ENCODE measurements at places on chromosomes 6 and 20.

DNA sequence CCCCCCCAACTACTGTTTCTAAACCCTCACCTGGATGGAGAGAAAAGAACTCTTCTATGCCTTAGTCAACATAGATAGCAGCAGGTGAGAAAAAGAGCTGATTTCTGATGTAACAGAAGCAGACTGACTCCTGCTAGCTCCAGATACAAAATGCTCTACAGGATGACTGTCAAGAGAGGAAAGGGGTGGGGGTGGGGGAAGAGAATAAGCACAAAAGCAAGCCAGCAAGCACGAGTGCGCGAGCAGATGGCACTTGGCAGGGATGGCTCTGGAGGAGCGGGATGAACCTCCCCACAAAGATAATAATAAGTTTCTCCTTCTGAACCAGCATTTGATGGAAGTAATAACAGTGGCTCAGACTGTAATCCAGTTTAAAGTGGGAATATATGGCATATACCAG is 45.6 kb upstream of the SPDEF start:
- DNase-seq, result no peak

- DNase-seq, result no peak
These were observed 130.5 kb downstream of the EDN1 start for GRCh38 chr6:12420626-12421025.

DNA sequence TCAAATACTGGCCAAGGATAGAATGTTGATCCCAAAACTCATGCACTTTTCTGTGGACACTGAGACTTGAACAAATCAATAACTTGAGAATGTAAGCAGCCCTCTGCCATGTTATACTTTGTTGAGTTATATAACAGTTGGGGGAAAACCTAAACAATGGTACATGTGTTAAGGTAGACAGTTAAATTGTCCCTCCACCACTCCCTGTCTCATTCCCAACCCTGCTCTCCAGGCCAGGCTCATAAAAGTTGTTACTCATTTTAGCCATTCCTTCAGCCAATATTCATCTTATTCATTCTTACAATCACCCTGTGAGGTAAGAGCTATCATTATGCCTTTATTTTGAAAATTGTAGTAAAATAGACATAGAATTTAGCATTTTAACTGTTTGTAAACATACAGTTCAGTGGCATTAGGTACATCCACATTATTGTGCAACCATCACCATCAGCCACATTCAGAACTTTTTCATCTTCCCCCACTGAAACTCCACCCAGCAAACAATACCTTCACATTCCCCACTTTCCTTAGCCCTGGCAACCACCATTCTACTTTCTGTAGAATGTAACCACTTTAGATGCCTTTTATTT is 38.2 kb upstream of the IER3 start:
- no peak for DNase-seq

- no peak for DNase-seq
These were observed 75.1 kb downstream of the SLC2A10 start for GRCh38 chr20:46784436-46785127.

- DNase-seq, result no peak
These were observed 10.6 kb downstream of the PACSIN1 start for GRCh38 chr6:34476447-34476846.

DNA sequence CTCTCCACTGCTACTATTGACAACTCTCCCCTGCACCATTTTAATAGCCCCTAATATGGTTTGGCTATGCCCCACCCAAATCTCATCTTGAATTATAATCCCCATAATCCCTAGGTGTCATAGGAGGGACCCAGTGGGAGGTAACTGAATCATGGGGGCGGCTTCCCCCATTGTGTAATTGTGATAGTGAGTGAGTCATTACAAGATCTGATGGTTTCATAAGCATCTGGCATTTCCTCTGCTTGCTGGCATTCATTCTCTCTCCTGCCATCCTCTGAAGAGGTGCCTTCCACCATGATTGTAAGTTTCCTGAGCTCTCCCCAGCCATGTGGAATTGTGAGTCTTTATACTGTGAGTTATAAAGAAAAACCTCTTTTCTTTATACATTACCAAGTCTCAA is 74.1 kb upstream of the TCF21 start:
- DNase-seq, result no peak

DNA sequence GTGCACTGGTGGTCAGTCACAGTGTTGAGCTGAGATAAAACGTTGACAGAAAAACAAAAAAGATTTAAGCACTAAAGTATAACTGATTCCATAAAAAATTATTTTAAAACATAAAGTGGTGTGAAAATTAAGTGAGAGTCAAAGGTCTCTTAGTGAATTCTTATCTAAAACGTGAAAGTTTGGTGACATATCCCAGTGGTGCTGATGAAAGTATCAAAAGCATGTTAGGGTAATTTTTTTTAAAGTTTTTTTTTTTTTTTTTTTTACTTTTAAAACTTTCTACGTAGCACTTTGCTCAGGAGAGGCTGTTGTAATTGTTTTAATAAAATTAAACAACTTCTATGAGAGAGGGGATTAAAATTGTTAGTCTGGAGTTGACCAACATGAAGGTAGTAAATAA is 65.6 kb upstream of the TMEM30A start:
- DNase-seq, result no peak

GRCh38 chr6:132714160-132714559 is 305 bp upstream of the VNN1 start:
- no peak for DNase-seq

GRCh38 chr6:139172567-139172966 is 37.7 kb downstream of the HECA start:
- no peak for DNase-seq

- DNase-seq, result no peak
These were observed 247.8 kb upstream of the TCF21 start for GRCh38 chr6:133641104-133641503.

DNA sequence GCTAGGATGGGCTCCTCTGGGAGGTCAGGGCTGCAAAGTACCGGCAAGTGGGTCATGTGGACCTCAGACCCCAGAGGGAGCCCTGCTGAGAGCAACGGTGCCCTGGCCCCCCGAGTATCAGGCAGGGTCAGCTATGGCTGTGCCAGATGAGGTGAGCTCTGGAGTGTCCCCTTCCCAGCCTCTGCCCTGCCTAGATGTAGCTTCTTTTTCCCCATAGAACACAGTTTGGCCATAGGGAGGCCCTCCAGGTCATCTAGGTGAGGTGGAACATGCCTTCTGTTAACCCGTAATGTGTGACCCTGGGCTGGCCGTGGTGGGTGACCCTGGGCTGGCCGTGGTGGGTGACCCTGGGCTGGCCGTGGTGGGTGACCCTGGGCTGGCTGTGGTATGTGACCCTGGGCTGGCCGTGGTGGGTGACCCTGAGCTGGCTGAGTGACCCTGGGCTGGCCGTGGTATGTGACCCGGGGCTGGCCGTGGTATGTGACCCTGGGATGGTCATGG is 21.2 kb upstream of the PCMTD2 start:
- DNase-seq, result no peak

- no peak for DNase-seq
These were observed 128.5 kb downstream of the FLRT3 start for GRCh38 chr20:14208956-14209355.

- DNase-seq, result no peak
These were observed 514.1 kb downstream of the GRIK2 start for GRCh38 chr6:101907356-101908217.

DNA sequence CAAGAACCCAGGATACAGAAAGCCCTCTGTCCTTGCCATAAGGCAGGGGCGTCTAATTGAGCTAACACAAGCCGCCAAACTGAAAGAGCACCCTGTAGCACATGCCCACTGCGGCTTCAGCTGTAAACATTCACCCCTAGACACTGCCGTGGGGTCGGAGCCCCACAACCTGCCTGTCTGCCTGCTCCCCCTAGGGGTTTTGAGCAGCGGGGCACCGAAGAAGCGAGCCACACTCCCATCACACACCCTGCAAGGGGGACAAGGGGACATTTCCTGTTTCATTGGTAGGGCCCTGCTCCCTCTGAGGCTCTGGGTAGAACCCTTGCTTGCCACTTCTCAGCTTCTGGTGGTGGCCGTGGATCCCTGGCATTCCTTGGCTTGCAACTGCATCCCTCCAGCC is 45.2 kb upstream of the BCLAF1 start:
- no peak for DNase-seq

- no peak for DNase-seq
These were observed 3.9 kb upstream of the TNFRSF6B start for GRCh38 chr20:63692436-63693082.

DNA sequence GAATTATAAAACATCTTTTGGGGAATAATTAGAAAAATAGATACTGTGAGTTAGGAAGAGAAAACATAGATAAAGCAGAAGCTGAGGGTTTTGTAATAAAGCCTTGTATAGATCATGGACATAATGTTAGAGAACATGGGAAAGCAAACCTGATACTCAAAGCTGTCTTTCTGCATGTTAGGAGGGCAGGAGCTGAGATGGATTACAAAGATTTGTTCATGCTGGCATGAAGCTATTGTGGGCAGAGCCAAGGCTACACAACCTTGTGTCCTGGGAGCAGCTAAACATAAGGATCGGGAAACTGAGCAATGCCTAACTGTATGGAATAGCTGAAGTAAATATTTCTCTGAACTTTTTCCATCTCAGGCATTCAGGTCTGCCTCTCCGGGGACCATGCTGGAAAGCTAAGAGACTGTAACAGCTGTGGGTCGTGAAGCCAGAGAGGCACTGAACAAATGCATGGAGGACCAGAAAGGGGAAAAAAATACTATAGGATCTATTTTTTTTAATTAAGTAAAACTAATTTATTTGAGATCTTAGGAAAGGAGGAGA is 28.2 kb upstream of the CNKSR3 start:
- DNase-seq, result no peak

GRCh38 chr20:19291024-19291817 is 78.8 kb downstream of the SLC24A3 start:
- DNase-seq, result no peak

GRCh38 chr20:50758469-50758868 is 27.1 kb downstream of the PARD6B start:
- DNase-seq, result no peak

GRCh38 chr6:123780021-123780420 is 23.6 kb upstream of the NKAIN2 start:
- DNase-seq, result no peak

GRCh38 chr6:156826290-156826955 is 49.2 kb downstream of the ARID1B start:
- DNase-seq, result no peak

DNA sequence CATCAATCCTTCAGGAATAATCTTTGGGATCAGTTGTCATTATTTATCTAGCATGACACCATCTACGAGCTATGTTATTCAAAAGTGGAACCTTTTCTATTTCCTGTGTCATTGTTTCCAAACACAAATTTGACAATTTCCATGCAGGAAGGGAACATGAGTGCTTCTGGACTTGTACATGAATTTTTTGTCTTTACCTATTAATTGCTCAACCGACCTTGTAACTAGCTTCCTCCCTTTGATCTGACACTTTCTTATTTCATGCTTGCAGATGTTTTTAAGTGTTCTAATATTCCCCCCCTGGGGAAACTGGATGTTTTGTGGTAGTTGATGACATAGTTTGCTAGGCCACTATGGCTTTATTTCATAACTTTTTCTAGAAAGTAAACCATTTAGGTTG is 139.4 kb downstream of the BMP2 start:
- DNase-seq, result no peak

DNA sequence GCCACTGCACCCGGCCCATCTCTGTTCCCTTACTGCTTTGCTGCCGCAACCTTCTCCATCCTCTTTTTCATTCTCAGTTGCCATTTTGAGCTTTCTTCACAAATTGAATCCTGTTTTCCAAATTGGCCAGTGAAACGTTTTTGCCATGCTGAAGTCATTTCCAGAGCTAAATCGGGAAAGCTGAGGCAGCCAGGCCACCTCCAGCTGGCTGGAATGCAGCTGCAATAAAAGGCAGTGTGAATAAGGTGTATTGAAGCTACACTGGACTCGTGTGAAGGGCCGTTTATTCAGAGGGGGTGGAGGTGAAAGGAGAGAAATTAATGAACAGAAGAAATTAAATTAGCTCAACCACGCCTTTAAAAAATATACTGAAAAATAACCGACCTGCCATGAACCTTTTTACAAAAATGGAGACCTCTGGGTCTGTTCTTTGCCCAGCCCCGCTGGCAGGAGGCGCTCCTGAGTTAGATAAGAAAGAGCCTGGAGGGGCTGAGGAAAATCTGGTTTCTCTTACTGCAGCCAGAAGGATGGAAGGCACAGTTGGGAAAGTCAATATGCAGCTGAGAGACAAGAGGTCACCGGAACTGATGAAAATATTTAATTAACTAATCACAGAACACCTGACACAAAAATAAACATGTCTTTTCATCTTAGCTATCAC is 283.9 kb downstream of the FOXC1 start:
- DNase-seq, result no peak

- DNase-seq, result no peak
These were observed 21.0 kb downstream of the PFDN4 start for GRCh38 chr20:54228841-54229240.

- DNase-seq, result no peak
These were observed 225.7 kb downstream of the UST start for GRCh38 chr6:148972481-148972880.

GRCh38 chr6:169472786-169473416 is 219.3 kb upstream of the THBS2 start:
- DNase-seq, result no peak

Data from effector CD8-positive, alpha-beta T cell (primary cell).